ENCODE measurements at places on chromosomes 6 and 20.
A peak's percentile ranks its signal among the peaks of the same experiment; 100 is the strongest.

DNA sequence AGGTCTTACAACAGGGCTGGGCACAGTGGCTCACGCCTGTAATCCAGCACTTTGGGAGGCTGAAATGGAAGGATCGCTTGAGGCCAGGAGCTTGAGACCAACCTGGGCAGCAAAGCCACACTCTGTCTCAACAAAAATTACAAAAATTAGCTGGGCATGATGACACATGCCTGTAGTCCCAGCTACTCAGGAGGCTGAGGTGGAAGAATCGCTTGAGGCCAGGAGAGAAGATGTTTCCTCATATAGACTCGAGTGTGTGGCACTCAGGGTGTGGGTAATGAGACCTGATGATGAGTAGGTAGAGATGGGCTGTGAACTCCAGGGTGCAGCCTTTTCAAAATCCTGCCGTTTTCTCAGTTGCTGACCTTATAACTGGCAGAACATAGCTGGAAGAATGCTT lies 125.3 kb upstream of the FOXO3 start:
- no peak for DNase-seq

DNA sequence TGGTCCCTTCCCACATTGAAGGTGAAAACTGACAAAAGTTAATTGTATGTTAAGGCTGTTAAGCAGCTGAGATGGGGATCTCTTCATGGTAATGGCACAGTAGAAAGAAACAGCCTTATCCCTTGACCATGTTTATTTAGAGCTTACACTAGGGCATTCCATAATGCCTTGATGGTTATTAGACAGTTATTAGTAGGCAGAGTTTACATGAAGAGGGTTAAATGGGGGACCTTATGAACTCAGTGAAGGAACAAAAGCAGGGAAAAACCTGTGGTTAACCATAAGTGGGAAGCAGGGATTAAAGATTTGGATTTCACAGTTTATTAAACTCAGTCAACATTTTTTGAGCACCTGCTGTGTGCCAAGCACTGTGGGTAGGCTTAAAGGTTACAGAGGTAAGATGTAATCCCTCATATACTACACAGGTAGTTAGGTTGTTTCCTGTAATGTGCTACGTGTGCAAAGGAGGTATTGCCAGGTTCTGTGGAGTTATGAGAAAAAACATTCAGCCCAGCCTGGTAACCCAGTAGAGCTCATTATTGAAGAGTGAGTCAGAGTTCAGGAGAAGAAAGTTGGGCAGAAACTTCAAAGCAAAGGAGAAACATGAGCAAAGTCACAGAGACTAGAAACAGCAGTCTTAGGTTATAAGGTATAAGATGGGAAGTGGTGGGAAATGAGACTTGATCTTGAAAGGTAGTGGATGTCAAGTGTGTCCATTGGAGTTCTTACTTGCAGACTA lies 32.3 kb upstream of the GNRH2 start:
- DNase-seq = no peak

GRCh38 chr6:114707081-114707620 lies 364.3 kb upstream of the HS3ST5 start:
- DNase-seq = no peak

DNA sequence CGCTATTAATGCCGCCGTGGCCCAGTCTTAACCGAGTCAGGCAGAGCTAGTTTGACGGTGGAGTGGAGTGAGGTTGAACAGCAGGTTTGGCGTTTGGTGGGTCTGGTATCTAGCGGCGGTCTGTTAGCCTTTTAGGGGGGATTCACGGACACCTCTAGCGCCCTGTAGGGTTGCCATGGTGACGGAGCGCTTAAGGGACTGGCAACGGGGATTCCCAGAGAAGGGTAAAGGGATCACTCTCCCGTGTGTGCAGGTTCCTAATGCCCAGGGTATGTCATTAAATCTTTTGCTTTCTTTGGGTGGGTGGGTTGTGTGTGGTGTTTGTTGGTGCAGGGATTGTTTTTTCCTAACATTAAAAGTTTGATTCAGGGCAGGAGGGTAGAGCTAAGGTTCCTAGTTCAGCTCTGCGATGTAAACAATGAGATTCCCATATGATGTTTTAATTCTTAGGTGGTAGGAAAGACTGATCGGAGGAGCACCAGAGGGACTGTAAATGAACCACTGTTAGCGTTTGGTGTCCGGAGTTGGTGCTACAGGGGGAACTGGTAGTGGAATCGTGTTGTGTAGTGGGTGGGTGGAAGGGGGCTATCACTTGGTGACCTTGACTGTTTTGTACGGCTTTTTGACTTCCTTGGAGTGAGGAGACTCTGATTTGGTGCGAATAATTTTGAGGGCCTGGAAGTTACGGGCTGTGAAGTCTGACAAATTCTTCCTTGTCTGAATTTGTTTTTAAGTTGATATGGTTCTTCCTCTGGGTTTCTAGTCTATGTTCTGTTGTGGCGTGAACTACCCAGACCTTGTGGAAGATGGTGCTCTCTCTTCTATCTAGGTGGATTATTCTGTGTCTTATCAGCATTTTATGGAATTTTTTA lies 5.0 kb downstream of the BRD2 start:
- peak; percentile 50 for DNase-seq

DNA sequence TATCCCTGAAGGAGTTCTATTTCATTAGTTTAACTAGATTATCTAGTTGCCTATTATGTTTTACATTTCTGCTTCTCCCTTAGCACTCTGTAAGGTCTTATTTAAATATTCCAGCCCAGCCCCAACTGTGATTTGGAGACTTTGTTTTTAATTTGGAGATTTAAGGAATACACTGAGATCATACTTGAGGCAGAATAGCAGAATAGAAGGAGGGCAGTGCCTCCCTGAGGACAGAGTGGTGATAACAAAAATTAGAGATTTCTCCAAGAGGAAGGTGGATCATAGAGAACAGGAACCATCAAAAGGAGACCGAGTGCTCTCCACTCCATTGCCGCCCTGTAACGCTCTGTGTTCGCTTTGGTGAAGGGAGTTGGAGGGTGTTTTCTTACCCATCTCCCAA lies 14.8 kb upstream of the CD164 start:
- DNase-seq = peak; percentile 75

DNA sequence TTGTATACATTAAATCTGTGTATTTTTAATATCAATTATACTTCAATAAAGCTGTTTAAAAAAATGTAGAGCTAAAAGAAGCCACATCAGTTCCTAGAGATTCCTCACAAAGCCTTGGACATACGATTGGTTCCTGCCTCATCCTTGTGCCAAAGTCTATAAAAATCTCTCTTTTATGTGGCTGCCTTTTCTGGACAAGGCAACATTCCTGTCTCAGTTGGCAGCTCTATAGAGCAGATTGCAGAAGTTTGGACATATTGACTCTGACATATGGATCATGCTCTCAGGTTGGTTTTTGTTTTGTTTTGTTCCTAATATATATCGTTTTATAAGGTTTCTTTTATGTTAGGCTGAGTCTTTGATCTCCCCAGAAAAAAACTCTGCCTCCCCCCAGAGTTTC lies 148.9 kb downstream of the MAFB start:
- no peak for DNase-seq

DNA sequence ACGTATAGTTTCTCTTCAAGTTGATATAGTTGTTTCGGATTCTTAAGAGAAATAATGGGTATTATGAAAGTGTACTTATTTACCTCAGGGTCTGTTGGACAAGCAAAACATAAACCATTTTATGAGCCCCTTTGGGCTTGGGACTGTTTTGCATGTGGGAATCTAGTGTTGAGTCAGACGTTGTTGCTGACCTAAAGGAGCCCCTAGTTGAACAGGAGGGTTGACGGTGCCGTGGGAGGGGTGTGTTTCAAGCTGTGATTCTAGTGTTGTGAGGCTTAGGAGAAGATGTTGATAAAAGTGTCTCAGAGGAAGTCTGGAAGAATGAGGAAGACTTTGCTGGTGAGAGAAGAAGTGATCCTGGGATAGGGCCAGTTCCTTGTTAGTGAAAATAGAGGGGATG lies 140.0 kb downstream of the ARID1B start:
- DNase-seq = no peak

DNA sequence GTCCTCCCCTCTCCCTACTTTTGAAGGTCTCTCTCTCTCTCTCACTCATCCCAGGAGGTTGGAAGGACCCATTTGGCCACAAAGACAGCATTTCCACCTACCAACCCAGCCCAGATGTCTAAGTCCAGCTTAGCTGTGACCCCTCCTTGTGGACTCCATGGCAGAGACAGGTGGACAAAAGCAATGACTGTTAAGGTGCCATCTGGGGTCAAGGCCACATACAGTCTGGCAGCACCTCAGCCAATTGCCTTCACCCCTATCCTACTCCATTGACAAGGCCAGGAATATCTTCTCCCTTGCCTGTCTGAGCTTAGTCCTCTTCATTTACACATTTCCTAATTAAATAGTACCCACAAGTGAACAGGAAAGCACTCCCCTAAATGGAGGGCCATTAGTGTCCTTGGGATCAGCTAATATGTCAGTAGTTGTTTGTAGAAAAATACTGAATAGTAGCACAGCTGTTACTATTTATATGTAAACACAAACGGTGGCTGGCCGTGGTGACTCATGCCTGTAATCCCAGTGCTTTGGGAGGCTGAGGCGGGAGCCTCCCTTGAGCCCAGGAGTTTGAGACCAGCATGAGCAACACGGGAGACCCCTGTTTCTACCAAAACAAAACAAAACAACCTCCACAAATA lies 28.8 kb downstream of the GCM1 start:
- no peak for DNase-seq

DNA sequence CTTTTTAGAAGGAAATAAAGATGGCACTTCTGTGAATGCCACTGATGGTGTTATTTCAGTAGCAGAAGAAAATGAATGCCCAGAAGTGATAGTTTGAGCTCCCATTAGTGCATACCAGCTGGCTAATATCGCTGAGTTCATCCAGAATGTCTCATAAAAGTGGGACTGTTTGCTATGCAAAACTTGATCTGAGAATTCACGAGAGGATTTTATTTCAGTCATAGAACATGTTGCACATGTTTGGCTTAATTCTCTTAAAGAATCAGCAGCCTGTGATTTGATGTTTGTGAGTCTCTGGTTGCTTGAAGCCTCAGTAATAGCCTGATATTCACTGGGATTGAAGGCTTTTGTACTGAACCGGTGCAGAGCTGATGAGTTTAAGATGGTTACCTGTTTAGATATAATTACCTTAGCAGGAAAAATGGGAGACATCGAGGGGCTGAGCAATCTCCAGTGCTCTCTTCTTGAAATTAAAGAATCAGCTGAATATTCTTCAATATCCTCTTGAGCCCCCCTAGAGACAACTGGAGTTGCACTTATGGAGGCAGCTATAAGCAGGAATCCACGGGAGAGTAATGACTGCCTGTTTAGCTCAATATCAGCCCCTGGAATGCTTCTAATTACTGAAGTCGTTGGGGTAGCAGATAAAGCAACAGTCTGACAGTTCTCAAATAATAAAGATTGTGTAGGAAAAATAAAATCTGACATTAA lies 955.5 kb downstream of the PHF3 start:
- no peak for DNase-seq

- DNase-seq = peak; percentile 62
These were observed 154.9 kb downstream of the ESR1 start for GRCh38 chr6:151962246-151962846.

DNA sequence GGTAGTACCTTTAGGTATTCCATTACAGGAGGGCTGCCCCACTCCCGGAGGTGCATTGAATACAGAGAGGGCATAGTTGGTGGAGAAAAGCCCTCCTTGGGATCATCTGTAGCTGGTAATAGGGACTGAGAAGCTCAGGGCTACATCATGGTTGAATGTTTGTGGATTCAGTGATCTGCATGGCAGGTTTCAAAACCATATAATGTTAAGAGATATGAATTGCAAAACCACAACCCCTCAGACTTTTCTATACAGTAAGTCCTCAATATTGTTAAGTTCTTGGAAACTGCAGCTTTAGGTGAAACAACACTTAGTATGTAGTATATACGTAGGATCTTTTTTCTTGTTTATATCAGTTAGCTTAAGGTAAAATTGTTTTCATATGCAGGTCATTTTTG lies 11.3 kb downstream of the TULP4 start:
- no peak for DNase-seq

GRCh38 chr6:87699576-87699975 lies 2.5 kb downstream of the AKIRIN2 start:
- no peak for DNase-seq

GRCh38 chr6:139625998-139626975 lies 251.8 kb upstream of the CITED2 start:
- peak; percentile 83 for DNase-seq

DNA sequence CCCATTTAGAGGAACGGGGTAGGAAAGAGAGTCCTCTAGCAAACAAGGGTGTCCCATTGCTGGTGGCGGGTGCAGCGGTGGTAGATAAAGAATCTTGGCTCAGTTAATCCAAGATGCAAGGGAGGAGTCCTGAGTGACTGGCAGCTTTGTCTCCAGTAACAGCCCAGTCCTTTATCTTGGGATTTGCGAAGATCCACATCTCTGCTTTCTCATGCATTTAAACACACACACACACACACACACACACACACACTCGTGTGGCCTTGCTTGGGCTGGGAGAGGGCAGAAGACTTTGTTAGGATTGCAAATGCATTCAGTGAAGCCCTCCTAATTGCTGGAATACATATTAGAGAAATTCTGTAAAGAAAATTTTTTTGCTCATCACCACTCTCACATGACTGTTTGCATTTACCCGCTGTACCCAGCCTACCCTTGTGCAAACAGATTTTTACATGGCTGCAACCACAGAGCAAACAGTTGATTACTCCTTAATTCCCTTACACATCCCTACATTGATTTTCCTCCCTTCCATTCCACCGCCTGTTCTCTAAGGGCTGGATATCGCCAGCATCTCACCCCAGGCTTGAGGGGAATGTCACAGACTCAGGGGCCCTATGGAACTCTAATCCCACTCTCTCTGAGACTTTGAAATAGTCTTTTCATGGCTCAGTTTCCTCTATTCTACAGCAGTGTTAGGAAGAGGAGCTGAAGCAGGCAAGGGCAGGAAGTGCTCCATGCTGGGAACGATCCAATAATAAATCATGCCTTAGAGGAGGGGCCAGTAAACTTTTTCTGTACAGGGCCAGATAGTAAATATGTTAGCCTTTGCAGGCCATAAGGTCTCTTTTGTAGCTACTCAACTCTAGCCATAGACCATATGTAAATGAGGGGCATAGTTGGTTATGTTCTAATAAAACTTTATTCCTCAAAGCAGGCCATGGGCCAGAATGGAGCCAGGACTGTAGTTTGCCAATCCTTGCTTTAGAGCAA lies 3.5 kb downstream of the C6orf132 start:
- no peak for DNase-seq

- DNase-seq = no peak
These were observed 47.4 kb downstream of the CYP39A1 start for GRCh38 chr6:46605091-46605797.

DNA sequence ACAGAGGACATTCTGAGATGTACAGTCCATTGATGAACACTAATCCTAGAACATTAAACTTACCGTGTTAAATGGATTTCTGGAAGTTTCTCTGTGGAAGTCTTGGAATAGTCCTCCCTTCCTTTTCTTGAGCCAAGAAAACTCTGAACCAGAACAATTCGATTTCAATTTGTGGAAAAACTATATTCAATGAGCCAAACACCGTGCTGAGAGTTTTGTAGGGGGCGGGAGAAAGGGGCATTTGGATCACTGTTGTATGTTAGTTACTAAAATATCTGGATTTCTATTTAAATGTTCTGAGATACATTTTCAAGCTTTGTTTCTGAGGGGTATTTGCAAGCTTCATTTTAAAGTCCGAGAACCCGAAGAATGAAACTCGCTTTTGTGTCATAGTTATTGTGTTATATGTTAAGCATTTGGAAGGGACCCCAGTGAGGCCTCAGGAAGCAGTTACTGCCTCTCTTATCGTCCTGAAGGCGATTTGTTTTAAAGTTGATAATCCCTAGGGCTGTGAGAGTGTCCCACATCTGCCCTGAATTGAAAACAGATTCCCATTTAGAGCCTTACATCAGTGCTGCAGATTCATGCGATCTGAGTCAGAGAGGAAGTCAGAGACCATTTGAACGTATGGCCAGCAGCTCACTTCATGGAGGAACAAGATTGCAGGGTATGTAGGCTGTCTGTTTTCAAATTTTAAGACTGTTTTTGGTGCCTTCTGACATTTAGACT lies 70.8 kb upstream of the SASH1 start:
- no peak for DNase-seq

Measured in KBM-7 (cell line).